ENCODE measurements at places on chromosomes 3 and 15.

DNA sequence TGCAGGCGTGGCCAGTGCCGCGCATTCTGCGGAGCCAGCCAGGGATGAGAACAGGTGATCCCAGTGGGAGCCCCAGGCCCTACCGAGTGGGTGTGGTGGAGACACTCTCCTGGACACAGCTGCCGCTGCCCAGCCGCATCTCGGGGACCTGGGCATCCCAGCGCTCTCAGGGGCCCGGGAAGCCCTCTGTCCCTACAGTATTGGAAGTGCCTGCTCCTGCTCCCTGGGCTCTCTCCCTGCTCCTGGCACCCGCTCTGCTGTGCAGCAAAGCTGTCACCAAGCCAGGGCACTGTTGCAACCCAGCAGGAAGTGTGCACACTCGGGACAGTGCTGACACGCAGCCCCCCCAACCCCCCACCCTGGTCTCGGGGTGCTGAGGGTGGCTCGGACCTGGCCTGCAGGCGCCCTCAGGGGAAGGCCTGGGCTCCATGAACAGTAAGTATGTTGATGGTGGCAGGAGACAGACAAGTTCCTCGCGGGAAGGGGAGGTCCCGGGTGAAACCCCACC, 1177.4 kb upstream of the GBE1 start:
- no peak for DNase-seq

GRCh38 chr15:90002428-90002844, 1.3 kb downstream of the ZNF710 start:
- no peak for DNase-seq

- DNase-seq, result no peak
Measured at GRCh38 chr3:123153125-123154019, 48.4 kb upstream of the SEC22A start.

DNA sequence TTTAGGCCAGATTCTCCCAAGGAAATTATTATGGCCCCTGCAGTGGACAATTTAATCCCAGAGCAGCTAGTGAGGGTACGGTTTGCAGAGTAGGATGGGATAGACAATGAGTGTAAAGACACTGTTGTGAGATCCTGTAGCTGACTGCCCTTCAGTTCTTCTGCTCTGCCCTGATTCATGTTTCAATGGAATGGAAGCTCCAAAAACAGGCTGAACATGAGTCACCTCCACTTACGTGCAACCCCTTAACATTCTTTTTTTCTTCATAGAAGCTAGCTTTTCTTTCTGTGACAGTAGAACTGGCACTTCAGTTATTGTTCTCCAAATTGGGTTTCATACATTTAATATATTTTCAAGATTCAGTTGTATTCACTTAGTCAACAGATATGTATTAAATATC, 32.1 kb downstream of the CLDN18 start:
- DNase-seq, result no peak

DNA sequence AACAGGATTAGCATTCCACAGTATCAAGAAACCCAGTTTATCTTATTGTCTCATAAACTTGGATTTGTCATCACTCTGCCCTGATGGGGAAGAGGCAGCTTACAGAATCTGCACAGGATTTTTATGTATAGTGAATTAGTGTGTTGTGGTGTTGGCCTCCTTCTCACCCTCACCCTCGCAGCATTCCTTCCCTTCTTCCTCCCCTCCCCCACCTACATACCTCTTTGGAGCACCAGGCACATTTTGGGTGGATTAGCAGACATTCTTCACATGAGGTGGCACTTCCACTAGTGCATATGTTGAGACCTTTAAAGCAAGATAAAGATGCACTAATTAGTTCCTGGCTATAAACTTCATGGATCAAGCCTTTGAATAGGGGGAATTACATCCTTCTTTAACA, 13.9 kb downstream of the ITGB5 start:
- no peak for DNase-seq

- DNase-seq, result no peak
Measured at GRCh38 chr15:88704791-88705768, 66.3 kb downstream of the ISG20 start.

DNA sequence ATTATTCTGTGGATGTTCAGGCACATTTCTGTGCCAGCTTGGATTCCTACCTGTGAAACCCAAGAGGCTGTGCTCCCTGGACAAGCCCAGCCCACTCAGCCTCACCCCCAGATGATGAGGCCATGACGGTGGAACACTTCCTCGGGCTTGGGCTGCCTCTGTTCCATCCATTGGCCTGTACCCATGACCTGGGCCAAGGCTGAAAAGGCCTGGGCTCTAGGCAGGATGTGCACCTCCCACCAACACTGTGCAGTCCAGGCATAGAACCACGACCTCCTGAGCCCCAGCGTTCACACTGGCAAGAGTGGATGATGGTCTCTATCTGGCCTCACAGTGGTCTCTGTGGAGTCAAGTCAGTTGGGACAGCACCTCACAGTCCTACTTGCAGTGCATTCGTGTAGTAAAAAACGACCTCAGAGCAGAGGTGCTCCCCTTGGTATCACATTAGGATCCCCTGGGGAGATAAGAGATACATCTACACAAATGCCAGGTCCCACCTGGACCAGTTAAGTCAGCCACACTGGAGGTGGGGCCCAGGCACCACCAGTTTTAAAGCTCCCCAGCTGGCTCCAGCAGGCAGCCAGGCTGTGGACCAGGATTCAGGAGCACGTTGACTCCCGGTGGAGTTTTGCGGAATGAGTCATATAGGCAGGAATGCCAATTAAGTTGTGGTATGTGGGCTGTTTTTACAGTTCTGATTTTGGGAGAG, 39.0 kb upstream of the IGF1R start:
- DNase-seq, result no peak

DNA sequence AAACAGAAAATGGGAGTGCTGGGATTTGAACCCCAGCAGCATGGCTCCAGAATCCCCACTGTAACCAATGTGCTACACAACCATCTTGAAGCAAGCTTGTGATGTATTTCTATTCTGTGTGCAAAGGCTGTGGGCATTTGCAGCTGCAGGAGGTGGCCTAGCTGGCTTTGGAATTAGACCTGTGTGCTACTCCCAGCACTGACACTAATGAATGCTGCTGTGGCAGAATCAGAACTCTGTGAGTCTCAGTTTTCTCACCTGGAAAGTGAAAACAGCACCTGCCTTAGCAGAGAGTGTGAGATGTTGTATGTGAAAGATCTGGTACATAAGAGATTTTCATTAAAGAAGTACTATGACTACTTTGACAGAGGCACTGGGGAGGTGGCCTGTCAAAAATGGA, 21.5 kb upstream of the SMAD6 start:
- DNase-seq, result no peak

GRCh38 chr3:62131620-62132019, 241.7 kb downstream of the FEZF2 start:
- no peak for DNase-seq

DNA sequence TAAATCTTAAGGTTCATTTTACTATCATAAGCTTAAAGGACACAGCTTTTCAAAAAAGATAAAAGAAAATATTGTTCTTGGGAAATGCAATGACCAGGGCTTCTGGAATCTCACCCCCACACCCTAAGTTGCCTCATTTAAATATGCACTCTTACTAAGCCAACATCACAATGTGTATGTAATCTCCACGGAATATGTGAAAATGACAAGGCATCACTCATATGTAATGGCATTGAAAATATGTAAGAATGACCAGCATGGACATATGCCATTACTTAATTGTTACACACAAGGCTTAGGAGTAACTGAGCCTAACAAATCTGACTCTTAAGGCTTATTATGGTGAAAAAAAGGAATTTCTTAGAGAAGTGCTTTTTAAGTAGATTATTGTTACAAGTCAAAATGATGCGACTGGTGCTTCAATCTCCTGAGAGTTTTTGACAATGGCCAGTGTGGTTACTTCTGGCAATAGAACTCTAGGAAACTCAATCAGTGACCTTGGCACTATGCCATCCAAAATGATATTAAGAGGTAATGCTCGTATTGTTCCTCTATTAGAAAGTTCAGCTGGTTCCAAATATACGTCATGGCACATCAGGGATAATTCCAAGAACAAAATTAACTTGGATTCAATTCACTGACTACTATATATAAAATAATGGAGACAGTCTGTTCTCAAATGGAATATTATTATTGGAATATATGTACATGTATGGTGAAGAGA, 290.0 kb upstream of the PLSCR5 start:
- no peak for DNase-seq

DNA sequence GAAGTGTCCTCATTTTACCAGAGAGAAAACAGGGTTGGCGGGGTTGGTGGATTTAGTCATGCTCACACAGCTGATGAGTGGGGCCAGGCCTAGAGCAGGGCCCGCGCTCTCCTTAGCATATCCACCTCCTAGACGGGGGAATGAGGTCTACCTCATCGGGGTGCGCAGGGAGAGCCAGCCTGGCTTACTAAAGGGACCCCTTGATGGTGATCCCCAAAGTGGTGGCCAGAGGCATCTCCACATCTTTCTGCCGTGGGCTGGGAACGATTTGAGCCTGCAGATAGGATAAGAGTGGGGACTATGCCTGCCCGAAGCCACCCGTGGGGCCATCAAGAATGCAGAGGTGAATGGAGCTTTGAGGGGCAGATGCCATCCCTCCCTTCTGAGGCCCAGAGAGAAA, 69.4 kb downstream of the UMPS start:
- no peak for DNase-seq

DNA sequence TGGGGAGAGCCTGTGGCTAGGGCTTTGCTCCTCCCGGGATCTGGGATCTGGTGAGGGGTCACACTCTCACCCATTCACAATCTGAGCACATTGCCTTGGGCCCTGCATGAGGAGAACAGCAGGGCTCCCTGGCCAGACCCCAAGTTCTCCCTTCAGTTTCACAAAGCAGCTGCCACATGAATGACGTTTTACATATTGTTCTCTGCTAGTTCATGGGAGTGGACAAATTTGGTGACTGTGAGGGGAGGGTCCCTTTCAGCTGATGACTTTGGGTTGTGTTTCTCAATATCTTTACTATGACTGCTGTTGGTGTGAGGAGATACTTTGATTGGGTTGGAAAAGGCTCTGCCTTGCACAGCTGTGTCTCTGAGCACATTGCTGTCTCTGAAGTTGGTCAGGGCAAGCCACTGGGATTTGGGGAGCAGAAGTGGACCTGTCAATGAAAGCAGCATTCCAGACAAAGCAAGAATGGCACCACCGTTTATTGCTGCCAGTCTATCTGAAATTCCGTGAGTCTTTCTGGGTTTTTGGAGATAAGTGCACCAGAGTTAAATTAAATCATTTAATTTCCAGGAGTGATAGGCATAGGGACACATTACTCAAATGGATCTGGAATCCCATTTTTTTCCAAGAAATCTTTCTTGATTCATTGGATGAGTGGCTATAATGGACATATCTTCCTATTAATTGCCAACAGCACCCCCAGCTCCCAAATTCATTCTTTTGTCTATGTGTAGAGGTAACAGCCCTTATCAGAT, 10.3 kb downstream of the TIMP4 start:
- no peak for DNase-seq

DNA sequence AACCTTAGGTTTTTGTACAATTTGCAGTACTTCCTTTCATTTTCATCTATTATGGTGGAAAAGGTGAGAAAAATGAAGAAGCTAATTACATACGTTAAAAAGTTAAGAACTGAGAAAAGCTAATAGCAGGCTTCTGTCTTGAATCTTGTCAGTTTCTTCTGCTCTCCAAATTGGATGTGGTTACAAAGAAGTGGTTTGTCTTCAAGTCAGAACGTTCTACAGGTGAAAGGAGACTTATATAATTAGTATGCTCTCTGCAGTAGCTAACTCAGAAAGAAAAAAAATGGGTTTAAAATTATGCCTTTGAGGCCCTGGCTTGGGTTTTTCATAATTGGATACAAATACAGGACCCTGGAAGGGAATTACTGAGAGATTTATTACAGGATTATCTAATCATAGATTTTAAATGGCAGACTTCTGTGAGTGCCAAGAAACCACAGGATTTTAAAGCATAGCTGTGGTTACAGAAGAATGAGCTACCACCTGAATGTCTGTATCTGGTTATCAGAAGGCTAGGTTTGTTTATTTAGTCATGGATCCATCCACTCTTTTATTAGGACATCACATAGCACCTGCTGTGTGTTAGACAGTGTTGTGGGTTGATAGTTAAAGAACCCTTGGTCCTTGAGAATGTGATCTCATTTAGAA, 528.1 kb upstream of the MCTP2 start:
- no peak for DNase-seq

DNA sequence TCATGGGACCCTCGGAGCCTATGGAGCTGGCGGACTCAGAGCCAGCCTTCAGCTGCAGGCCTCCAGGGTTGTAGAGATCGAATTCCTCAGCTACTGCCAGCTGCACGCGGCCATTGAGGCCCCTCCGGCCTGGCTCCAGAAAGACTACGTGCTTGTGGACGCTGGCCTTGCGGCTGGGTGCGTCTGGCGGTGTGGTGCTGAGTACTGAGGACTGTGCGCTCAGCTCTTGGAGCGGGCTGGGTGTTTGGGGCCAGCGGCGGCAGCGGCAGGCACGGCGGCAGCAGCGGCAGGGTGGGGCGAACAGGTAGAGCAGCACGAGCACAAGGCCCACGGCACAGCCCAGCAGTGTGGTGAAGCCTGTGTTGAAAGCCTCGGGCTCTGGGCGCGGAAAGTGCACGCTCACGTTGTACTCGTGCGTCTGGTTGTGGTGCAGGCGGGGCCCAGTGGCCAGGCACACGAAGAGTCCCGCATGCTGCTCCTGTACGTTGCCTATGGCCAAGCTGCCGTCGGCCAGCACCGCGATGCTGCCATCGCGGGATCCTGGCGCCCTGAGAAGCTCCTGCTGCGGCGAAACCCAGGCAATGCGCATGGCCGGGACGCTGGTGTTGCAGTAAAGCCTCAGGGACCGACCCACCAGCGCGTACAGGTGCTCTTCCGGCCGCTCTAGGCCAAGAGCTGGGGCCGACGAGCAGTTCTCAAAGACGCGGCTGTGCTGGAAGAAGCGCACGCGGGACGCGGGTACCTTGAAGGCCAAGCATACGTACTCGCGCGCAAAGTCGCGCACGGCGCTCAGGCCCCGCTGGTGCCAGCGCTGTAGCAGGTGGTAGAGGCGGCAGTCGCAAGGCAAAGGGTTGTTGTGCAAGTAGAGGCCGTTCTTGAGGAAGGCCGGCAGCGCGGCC, 1.3 kb downstream of the AMIGO3 start:
- no peak for DNase-seq

DNA sequence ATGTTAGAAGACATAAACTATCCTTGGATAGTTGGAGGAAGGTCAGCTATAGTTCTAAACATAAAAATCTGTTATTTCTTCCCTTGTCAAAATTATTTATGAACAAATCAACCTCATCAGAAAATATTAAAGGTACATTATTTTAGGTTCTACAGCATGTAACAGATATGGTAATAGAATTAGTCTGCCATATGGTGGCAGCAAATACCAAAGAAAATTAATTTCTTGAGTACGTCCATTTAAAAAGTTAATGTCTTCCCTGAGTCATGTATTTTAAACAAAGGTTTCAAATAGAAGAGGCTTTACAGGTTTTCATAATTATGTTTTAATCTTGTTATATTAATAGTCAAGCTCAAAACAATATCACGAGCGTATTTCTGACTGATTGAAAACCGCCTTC, 17.9 kb upstream of the ANKRD28 start:
- DNase-seq, result no peak

- no peak for DNase-seq
Measured at GRCh38 chr3:42527368-42527917, 25.0 kb downstream of the VIPR1 start.

Measured in cortex of kidney (tissue), 1 donor.